ENCODE measurements at places on chromosomes 3 and 15.

DNA sequence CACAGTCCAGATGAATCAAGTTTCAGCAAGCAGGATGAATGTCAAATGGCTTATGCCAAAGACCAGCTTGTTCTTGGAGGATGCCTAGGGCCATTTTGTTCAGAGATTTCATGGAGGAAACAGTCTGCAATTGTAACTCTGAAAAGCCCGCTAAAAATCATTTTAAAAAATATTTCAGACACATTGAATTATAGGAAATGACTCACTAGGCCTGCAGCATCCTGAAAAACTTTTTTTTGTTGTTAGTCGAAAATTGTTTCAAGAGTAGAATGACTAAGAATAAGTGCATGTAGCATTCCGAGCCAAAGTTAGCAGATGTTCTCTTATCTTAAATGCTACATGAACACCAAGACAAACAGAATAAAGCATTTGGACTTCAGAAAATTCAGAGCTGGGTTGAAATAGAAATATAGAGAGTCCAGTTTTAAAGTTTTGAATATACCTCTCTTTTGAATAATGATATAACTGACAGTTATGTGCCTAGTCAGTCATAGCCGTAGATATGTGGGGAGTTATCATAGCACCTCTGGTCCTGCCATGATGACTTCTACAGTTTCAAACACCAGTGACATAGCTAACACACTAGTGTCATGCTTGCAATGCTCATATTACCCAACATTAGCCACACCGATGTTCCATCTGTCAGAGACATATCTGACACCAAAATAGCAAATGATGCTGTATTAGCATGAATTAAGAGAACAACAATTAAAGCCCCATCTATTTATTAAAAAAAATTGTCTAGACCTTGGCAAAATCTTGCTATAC, 1462.8 kb upstream of the GBE1 start:
- H3K36me3 ChIP-seq, result no peaks in the 10 kb centered on the region
- no peaks in the 10 kb centered on the region for H3K27me3 ChIP-seq
- H3K27ac ChIP-seq, result no peak overlapping the region
- no peaks in the 10 kb centered on the region for H3K4me1 ChIP-seq
- DNase-seq, result no peak
- no peak overlapping the region for H3K4me3 ChIP-seq

- H3K36me3 ChIP-seq, result no peaks in the 10 kb centered on the region
- no peak overlapping the region for H3K27ac ChIP-seq
- H3K4me1 ChIP-seq, result no peaks in the 10 kb centered on the region
- no peak for DNase-seq
- no peak overlapping the region for H3K4me3 ChIP-seq
- no peaks in the 10 kb centered on the region for H3K27me3 ChIP-seq
Observed at GRCh38 chr3:153254361-153254760, 92.3 kb downstream of the RAP2B start.

DNA sequence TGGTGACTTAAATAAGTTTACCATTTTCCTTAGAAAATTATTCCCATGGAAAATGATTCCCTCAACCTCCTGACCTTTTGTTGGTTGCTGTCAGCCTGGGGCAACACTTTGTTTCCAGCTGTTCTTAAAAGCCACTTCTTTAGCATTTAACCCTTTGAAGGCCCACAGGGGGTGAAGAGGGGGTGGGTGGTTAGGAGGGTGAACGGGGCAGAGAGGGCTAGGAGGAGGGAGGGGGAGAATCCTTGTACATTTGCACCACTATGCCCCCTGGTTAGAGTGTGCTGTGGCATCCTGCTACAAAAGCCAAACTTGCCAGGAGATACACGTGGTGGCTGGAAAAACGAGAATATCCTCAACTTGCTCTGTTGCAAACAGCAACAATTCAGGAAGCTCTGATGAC, 273.2 kb upstream of the RGMA start:
- DNase-seq, result no peak
- peaks cover 21% of the 10 kb centered on the region for H3K4me1 ChIP-seq
- H3K36me3 ChIP-seq, result no peaks in the 10 kb centered on the region

DNA sequence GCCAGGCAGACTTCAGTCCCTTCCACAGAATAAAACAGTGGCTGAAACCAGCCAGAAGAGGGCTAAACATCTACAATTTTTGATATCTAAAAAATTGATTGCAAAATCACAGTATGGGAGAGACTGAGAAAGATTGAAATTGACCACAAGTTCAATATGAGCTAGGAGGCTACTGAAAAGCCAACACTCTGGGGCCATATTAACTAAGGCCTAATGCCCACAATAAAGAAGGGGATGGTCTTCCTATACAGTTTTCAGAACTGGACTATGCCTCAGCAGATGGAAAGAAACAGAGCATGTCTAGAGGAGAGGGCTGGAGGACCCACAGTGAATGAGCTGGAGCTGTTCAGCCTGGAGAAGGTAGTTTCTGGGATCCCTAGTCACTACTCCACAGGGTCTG, 53.2 kb downstream of the WNT7A start:
- no peak for DNase-seq
- no peaks in the 10 kb centered on the region for H3K36me3 ChIP-seq
- H3K4me1 ChIP-seq, result peaks cover 2% of the 10 kb centered on the region

DNA sequence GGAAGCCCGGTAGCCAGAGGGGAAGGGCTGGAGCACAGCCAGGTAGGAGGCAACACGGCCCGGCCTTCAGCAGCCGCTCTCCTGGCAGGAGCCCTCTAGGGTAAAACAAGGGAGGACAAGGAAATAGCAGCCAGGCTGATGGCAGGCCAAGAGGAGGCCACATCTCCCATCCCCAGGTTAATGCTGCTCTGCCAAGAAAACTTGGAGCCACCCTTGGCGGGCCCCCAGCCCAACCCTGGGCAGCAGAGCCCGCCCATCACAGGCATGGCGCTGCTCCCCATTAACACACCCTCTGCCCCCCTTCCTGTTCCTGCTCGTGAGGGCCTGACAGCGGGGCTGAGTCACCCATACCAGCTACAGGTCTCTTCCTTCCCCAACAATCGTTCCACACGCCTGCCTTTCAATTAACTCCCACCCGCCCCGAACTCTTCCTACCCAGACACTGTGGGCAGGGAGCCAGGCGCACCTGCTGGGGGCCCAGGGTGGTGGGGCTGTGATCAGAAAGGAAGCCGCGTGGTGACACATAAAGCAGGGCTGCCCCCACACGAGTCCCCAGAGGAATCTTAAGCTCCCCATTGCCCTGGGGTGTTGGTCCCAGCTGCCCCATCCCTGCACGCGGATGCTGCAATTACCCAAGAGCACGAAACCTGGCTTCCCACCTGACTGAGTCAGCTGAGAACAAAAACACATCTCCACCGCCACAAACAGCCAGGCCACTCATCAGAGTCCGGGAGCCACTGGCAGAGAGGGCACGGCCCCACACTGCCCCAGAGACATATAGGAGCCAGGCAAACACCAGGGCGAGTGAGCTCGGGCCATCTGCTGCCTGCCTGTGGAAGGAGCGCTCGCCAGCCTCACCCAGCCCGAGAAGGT, at the start of gene C15orf62:
TSS of gene C15orf62 (plus strand) at position 707 of the 873 bp plus-strand sequence. CDS start 516 bp downstream, outside the sequence.
- H3K27me3 ChIP-seq, result no peaks in the 10 kb centered on the region
- H3K4me3 ChIP-seq, result no peak within 1 kb of the TSS
- peak; percentile 51 for DNase-seq
- peaks cover 8% of the 10 kb centered on the region for H3K36me3 ChIP-seq

DNA sequence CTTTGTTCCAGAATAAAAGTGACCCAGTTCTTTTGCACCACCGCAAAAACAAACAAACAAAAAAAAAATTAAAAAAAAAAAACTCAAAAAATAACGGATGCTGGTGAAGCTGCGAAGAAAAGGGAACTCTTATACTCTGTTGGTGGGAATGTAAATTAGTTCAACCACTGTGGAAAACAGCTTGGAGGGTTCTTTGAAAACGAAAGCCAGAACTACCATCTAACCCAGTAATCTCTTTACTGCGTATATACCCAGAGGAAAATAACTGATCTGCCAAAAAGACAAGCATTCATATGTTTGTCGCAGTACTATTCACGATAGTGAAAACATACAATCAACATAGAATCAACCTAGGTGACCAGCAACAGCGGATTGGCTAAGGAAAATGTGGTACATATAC, 298.9 kb upstream of the CBLB start:
- no peak for DNase-seq
- H3K27me3 ChIP-seq, result no peaks in the 10 kb centered on the region
- H3K4me1 ChIP-seq, result peaks cover 28% of the 10 kb centered on the region
- H3K4me3 ChIP-seq, result no peak overlapping the region
- H3K27ac ChIP-seq, result no peak overlapping the region

- no peaks in the 10 kb centered on the region for H3K27me3 ChIP-seq
- DNase-seq, result no peak
- H3K4me1 ChIP-seq, result peaks cover 10% of the 10 kb centered on the region
Observed at GRCh38 chr3:32414522-32415202, 23.0 kb downstream of the CMTM7 start.

DNA sequence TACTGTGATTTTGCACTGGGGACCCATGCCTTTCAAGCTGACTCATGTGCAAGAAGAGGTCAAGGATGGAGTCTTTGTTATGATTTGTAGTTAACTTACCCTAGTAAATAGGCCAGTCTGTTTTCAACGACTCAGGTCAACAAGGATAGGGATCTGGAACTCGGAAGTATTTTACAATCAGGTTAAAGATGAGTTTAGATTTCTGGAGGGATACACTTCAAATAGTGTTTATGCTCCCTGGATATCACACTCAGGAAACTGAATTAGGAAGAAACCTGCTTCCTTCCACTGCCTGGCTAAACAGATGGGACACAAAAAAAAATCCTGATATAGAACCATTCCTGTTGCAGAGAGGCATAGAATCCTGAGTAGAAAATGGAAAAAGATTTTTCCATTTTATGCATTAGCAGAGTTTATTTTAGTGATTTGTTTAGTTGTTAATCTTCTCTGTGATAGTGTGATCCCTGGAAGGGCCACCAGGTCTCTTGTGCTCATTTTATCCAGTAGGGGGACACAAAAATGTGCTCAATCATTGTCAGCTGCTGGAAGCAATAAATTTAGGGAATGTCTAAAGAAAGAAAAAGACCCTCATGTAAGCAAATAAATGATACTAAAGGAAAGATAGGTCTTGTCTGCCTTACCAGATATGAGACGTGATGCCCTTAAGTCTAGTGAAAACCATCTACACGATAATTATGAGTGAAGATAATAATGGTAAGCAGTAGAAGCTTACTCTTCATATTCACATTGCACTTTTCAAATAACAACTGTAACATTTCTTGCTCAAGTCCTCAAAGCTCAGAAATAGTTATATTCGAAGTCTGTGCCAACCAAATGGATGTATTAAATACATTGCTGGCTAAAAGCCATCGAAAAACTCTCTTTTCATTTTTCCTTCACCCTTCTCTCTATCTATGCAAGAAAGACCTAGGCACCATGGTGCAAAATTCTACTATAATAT, 452.1 kb upstream of the KCNMB2 start:
- H3K4me3 ChIP-seq, result no peak overlapping the region
- H3K36me3 ChIP-seq, result no peaks in the 10 kb centered on the region
- H3K4me1 ChIP-seq, result peaks cover 91% of the 10 kb centered on the region

DNA sequence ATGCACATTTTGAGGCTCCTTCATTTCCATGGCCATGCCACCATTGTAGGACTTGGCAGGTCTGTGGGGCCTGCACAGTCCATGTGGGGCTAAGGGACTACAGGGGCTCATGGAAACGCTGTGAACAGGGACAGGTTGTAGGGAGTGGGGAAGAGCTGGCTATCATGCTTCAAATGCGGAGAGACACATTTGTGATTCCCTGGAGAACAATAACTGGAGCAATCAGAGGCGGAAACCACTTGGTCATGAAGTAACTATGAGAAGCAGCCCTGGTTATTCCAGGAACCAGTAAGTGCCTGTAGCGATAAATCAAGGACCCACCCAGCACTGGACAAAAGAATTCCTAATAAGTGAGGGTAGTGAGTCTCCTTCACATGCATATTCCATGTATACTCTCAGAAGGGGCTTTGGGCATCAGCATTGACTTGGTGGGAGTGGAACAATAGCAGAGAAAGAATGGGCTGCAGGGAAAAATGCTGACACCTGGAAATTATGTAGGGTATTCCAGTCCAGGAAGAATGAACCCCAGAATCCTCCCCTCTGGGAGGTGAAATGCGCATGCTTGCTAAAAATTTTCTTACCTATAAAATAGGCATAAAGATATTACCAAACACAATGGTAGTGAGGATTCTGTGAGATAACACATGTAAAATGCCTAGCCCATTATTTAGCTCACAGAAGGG, 251.4 kb upstream of the ROPN1 start:
- peaks cover 3% of the 10 kb centered on the region for H3K27me3 ChIP-seq
- H3K27ac ChIP-seq, result no peak overlapping the region
- H3K36me3 ChIP-seq, result no peaks in the 10 kb centered on the region
- no peak for DNase-seq

- no peak for DNase-seq
- H3K27me3 ChIP-seq, result peaks cover 6% of the 10 kb centered on the region
- no peak overlapping the region for H3K27ac ChIP-seq
- no peak overlapping the region for H3K4me3 ChIP-seq
Observed at GRCh38 chr3:179455954-179456353, 4.7 kb upstream of the GNB4 start.

- no peaks in the 10 kb centered on the region for H3K4me1 ChIP-seq
- H3K4me3 ChIP-seq, result no peak overlapping the region
- H3K27me3 ChIP-seq, result peaks cover 63% of the 10 kb centered on the region
Observed at GRCh38 chr15:91985297-91985696, 131.8 kb downstream of the SLCO3A1 start.

DNA sequence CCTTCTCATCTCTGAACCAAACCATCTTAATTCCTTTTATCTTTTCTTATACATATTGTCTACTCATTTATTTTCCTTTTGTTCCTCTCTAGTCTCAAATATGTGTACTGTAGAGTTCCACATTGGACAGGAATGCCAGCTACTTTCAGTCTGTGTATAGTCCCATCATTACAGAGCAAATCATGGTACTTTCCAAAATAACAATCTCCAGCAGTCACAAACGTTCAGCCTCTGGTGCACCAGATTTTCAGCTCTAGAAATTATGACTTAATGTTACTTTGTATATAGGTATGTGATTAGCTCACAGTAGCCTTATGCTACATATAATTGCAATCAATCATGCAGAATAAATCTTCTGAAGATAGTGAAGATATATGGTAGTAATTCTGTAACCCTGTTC, 32.5 kb upstream of the TM4SF4 start:
- no peak overlapping the region for H3K27ac ChIP-seq
- H3K4me1 ChIP-seq, result peaks cover 15% of the 10 kb centered on the region
- DNase-seq, result no peak

DNA sequence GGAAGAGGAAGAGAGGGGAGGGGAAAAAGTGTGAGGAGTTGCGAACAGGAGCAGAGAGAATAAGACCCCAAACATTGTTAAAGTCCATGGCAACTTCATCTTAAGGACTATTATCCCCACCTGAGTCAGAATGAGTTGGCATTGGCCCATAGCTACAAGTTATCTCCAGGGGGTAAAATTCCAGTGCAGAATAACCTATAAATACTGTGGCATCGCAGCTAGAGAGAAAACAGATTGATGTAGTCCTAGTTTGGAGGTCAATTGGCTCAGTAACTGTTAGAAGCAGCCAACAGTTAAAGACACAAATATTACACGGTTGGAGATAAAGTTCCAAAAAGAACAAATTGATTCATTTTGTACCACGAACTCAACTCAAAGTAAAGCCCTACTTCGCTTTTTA, 313.9 kb upstream of the CCDC54 start:
- H3K4me1 ChIP-seq, result peaks cover 43% of the 10 kb centered on the region
- no peak overlapping the region for H3K4me3 ChIP-seq
- peaks cover 4% of the 10 kb centered on the region for H3K36me3 ChIP-seq

Measured in mesothelial cell of epicardium (in vitro differentiated cells).